ENCODE measurements at places on chromosomes 13 and 19. TPM values are rescaled to one million over a fixed set of nuclear protein-coding genes. Genes with fewer than 3 reads are reported as not detected.

FFAR1 gene
- 0.57 TPM for polyA plus RNA-seq

PRODH2 gene
- 36.3 TPM for polyA plus RNA-seq

ZNF728 gene
- polyA plus RNA-seq: 0.21 TPM

MEIS3 gene
- 20.2 TPM for polyA plus RNA-seq

ZGLP1 gene
- 4.0 TPM for polyA plus RNA-seq

CD177 gene
- polyA plus RNA-seq: not detected

CYP4F12 gene
- 1.2 TPM for polyA plus RNA-seq

ZNF419 gene
- 22.4 TPM for polyA plus RNA-seq

NLRP4 gene
- polyA plus RNA-seq: not detected

CAMSAP3 gene
- polyA plus RNA-seq: 15.5 TPM

- no peak for DNase-seq
Observed at GRCh38 chr13:48161530-48162179, 66.8 kb upstream of the MED4 start.

DNA sequence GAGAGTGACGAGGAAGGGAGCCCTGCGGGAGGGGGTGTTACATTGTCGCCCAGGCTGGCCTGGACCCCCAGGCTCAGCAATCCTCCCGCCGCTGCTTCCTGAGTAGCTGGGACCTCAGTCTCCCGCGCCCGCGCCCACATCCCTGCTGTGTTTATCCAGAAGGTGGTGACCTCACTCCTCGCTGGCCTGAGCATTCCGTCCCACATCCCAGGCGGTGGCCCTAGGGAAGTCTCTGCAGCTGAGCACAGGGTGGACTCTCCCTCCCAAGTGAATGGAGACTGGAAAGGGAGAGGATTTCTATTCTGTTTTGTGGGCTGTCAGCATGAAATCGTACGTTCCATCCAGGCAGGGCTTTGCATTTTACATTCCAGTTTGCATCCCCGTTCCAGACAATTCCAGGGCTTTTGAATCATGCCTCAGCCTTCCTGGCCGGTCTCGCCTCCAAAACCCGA, 401 bp upstream of the ZNF765 start:
- peak; percentile 36 for DNase-seq

GRCh38 chr19:5172859-5173630, 167.6 kb downstream of the PTPRS start:
- no peak for DNase-seq

- no peak for DNase-seq
Observed at GRCh38 chr19:29524201-29524911, 1.4 kb upstream of the VSTM2B start.

- DNase-seq: no peak
Observed at GRCh38 chr19:18500376-18500775, 21.5 kb downstream of the ELL start.

DNA sequence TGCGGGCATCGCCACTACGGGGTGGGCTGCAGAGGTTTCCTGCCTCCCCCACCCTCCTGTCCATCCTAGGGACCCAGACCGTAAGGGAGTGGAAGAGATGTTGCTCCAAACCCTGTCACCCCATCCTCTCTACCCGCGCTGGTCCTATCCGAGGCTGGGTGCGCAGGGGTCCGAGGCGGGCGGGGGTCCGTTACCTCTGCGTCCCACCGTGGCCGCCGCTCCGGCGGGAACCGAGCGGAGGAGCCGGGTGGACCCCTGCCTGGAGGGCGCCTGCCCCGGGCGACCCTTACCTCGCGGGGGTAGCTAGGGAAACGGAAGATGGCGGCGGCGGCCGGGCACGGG, at the start of gene DGKH:
DGKH (plus strand) TSS at position 307 of the 342 bp plus-strand sequence. CDS start 126 bp downstream, outside the sequence.
- peak; percentile 5 for DNase-seq

- DNase-seq: no peak
Observed at GRCh38 chr13:92575777-92576176, 650.8 kb upstream of the GPC6 start.

GRCh38 chr13:84870190-84870589, 929.0 kb downstream of the SLITRK6 start:
- DNase-seq: no peak

DNA sequence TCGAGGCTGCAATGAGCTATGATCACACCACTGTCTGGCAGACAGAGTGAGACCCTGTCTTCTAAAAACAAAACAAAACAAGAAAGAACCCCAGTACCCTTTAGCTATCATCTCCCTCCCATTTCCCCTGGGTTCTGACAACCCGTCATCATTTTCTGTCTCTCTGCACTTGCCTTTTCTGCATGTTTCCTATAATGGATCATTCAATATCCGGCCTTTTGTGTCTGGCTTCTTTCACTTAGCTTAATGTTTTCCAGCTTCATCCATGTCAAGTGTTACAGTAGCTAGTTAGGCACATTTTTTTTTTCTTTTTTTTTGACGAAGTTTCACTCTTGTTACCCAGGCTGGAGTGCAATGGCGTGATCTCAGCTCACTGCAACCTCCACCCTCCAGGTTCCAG, 16.5 kb downstream of the AP2S1 start:
- no peak for DNase-seq

GRCh38 chr13:52750713-52751112, 11.1 kb upstream of the CNMD start:
- no peak for DNase-seq

GRCh38 chr13:22223411-22223810, 552.5 kb downstream of the FGF9 start:
- no peak for DNase-seq

GRCh38 chr19:2629491-2630351, 72.8 kb downstream of the GNG7 start:
- no peak for DNase-seq

Data from right renal pelvis (tissue), 4 donors.